ENCODE measurements at places on chromosomes 11 and 22.
A peak's percentile ranks its signal among the peaks of the same experiment; 100 is the strongest.

GRCh38 chr11:129279326-129280026, 87.4 kb upstream of the ARHGAP32 start:
- no peak for DNase-seq

DNA sequence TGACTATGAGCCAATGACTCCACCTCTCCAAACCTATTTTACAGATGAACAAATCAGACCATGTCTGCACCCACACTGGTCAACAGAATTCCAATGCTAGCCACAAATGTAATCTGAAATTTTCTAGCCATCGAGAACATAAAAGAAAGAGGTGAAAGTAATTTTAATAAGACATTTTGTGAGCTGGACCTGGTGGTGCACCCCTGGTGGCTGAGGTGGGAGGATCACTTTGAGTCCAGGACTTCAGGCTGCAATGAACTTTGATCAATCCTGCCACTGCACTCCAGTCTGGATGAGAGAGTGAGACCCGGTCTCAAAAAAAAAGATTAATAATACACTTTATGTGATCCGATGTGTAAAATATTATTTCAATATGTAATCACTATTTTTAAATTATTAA, 9.4 kb upstream of the RNF185 start:
- DNase-seq: no peak

GRCh38 chr11:65315204-65315865, 669 bp downstream of the CDC42EP2 start:
- DNase-seq: peak; percentile 39

GRCh38 chr11:111944139-111944538, 7.0 kb downstream of the DIXDC1 start:
- DNase-seq: no peak

DNA sequence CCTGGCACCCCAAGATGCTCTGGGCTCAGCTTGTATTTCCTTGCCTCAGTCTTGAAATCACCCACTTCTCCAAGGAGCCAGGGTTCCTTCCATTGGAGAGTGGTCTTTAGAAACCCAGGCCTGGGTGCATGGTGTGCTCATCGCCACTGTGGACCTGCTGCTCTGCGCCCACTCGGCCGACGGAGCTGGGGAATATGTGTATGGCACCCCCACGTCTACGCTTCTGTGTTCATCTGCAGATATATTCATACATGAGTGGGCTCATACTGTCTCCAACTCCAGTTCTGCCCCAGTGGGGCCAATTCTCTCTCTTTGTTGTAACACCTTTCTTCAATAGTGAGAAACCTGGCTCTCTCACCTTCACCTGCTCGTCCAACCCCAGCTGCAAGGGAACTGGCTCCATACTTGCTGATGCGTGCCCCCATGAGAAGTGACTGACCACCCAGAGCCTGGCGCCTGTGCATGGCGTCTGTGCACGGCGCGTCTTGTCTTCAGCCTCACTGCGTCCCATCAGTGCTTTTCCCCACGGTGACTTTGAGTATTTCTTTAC, 39.8 kb downstream of the KCNQ1 start:
- DNase-seq: no peak

DNA sequence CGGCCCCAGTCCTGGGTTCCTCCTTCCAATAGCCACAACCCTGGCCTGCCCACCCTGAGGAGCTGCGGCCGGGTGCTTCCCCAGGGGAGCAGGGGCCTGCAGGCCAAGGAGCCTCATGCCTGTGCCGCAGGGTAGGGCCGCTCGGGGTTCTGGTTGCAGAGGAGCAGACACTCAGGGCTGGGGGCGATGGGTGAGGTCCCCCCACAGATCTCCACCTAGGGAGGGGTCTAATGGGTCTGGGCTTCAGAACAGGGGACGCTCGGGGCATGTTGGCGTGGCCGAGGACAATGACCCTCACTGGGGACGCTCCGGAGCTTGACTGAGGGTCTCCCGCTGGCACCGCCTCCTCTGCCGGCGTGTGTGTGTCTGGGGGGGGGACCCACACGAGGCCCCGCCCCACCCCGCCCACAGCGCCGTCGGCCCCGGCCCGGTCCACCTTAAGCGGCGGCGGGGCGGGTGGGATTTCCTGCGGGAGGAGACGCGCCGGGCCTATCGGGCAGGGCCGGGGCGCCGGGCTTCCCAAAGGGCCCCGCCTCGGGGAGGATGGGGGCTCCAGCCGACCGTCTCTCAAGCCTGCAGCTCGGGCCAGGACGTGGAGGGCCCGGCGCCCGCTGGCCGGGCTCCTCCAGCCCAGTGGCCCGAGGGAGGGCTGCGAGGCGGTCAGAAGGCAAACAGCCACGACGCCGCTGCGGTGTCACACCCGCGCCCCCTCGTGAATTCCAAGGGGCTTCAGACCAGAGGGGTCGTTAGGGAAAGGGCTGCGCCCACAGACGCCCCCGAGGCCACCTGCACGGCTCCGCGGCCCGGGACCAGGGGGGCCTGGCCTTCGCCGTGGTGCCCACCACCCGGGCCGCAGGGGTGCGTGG, 640 bp upstream of the ZDHHC8 start:
- DNase-seq: no peak

DNA sequence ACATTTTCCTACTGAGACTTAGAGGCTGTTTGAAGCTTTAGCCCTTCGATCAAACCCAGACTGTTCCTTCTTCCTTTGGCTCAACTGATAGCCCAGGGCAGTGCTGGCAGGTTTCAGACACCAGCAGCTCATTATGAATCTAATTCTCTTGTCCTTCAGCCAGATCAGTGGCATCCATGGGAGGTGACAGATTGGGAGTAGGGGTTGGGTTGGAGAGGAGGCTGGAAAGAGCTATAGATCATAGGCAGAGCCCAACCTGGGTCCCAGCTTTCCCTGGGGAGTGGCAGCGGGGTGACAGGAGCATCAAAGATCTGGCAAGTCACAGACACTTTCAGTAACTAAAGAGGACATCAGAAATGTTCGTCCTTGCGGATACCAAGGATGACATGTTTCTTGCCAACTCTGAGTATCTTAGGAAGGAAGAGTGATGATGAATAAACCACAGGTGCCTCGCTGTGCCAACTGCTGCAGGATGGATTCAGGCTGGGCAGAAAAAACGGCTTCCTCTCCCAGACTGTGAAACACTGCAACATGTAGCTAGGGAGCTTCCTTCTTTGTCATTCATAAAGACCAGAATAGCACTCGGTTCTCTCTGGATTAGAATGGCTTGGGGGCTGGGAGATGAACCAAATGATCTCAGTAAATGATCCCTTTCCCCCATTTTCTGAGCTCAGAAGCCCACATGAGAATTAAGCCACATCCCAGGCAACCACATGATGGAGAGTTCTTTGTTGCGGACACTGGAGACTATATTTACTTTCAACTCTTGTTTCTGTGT, 19.1 kb downstream of the ABCC8 start:
- DNase-seq: no peak

DNA sequence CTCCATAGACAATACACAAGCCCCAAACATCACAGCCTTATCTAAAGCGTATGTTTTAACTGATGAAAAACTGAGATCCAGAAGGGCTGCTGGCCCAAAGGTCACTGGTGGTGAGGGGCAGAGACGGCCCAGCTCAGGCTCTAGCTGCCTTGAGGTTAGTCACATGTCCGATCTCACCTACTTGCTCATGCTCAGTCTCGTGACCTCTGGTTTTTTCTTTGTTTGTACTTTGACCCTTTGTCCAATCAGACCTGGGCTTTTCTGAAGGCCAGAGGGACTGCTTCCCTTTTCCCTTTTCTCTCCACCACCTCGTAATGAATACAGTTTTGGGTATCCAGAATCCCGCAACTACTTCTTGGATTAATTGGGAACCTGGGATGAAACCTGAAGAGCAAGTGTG, 28.6 kb downstream of the MMP20 start:
- DNase-seq: no peak

DNA sequence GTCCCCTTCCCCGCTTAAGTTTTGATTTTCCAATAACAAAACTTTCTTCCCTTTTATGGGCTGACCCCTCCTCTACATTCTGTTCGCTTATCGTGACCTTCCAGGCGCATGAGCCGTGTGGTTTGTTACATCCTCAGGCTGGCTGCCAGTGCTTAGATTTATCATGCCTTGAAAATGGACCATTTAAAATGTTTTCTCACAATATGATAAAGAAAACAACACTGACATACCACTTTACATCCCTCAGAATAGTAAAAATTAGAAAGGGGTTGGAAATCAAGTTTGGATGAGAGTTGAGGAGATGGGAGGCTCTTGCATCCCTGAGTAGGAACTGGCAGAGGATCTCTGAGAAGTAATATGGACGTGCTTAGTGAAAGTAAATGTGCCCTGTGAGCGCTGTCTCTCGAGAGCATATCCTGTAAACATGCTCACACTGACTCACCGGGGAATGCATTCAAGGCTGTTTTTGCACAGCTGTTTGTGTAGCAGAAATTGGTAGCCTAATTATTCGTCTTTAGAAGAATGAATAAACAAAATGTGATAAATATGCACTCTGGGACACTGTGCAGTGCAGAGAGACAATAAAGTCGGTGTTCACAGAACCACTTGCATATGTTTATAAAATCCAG, 17.1 kb upstream of the TOLLIP start:
- DNase-seq: no peak
